NCI-H774 (cell line): ENCODE measurements at places on chromosomes 2 and 18.
A peak's percentile ranks its signal among the peaks of the same experiment; 100 is the strongest.

- no peak for DNase-seq
Measured at GRCh38 chr2:216221811-216222210, 112.7 kb downstream of the XRCC5 start.

GRCh38 chr2:56109994-56110393 is 73.8 kb upstream of the CCDC85A start:
- DNase-seq, result no peak

DNA sequence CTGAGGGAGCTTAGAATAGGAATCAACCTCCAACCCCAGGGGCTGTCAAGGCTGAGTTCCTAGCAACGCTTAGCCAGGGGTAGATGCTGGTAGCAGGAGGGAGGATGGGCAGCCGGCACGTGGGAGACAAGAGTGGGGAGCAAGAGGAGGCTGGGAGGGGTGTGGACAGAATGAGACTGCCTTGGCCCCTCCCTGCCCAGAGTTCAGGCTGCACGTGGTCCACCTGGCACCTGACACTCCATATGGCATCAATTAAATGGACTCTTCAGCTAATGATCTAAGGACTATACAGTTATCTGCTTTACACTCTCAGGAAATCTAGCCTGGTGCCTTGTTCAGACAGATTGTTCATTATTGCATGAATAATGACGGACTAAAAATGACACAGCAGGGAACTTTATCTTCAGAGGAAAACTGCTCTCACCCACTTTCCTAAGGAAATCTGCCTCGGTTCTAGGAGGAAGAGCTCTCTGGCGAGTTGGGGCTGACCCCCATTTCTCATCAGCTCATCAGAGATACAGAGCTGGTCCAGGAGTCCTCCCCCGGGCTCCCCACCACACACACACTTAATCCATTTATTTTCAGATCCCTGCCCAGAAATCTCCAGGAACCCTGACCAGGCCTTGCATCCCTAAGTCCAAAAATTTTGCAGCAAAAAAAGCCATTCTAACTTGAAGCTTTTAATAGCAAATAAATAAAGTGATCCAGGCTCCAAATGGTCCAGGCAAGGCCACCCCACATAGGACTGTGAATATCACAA is 102.1 kb upstream of the CDC42EP3 start:
- DNase-seq, result peak; percentile 34

- no peak for DNase-seq
Measured at GRCh38 chr18:32908424-32908805, 135.6 kb upstream of the KLHL14 start.
